ENCODE measurements at places on chromosomes 11 and 22. TPM values are rescaled to one million over a fixed set of nuclear protein-coding genes. Genes with fewer than 3 reads are reported as not detected.

The ELFN2 gene
- 0.36 TPM for total RNA-seq

The NAV2 gene
- 88.3 TPM for total RNA-seq

The SYT13 gene
- total RNA-seq, result 24.5 TPM

The SLC22A25 gene
- not detected for total RNA-seq

The MS4A4A gene
- not detected for total RNA-seq

The TLCD5 gene
- 8.9 TPM for total RNA-seq

The SCT gene
- total RNA-seq, result 3.8 TPM

The C11orf97 gene
- total RNA-seq, result not detected

The CBLIF gene
- total RNA-seq, result 17.9 TPM

The USH1C gene
- 15.8 TPM for total RNA-seq

DNA sequence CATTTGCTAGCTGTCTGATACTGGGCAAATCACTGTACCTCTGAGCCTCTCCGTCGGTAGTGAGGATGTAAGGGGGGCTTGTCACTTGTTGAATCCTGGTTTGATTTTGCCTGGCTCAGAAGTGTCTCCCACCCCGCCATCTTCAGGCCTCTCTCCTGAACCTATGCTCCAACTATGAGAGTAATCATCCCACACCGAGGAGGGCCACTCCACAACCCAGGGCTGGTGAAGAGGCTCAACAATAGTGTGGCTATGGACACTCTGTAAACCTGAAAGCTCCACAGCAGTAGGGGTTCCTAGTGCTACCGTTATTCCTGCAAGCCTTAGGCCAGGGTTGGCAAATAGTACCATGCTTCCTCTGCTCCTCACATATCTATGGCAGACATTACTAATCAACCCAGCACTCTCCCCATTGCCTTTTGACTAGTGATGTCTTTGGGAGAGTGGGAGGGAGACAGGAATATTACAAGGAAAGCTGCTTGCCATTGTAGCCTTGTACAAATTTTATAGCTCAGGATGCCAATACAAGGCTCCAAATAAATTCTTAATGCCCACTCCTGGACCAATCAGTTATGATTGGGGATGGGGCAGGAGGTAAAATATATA is 134.0 kb upstream of the TEAD1 start:
- no peak for DNase-seq

DNA sequence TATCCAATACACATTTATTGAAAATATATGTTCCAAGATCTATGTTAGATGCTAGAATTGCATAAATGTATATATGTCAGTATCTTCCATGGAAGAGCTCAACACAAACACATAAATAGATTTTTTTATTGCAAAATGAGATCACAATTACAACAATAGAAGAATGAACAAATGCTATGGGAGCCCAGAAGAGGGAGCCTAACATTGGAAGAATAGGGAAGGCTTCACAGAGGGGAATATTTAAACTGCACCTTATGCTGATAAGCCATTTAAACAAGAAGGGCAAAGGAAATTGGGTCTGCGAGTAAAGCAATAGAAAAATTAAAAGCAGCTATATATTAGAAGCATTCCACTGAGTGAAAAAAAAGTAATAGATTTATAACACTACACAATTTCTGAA is 96.1 kb upstream of the LRRC55 start:
- DNase-seq, result no peak

DNA sequence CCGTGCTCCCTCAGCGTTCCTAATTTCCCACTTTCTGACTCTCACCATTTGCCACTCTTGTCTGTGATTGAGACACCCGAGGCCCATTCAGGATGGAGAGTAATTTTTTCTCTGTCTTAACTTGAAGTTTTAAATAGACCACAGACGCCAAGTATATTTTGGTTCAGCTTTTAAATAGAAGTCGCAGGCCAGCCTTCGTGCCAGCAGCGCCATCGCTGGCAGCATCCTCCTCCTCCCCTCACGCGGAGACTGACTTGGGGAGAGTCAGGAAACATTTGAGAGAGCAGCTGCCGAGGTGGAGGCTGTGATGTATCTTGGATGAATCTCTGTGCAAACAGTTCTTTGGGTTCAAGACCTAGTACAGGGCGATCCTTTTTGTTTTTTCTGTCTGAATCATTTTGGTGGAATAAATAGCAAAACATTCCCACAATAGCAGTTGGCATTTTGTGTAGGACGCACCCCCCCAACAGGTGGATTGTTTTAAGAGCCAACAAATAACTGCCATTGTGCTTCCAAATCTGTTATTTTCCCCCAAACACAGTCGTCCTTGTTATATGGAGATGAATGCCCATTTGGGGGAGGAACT is 889 bp upstream of the DMC1 start:
- DNase-seq, result peak; percentile 12

DNA sequence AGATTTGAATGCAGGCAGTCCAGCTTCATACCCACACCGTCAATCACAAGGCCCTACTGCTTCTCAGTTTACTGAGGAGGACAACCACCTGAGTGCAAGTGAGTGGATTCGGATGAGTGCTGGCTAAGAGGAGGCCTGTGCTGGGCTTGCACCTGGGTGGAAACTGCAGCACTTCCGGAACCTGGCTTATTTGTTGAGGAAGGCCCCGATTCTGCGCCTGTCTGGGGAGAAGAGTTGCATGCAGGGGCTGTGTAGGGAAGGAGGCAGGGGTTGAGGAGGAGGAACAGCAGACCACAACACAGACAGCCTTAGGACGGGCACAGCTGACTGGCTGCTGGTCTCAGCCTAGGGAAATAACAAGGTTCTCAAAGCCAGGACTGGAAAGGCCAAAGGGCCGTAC is 20.8 kb downstream of the ABTB2 start:
- DNase-seq, result no peak

- DNase-seq, result no peak
Measured at GRCh38 chr11:3827434-3828186, 13.1 kb downstream of the RHOG start.

DNA sequence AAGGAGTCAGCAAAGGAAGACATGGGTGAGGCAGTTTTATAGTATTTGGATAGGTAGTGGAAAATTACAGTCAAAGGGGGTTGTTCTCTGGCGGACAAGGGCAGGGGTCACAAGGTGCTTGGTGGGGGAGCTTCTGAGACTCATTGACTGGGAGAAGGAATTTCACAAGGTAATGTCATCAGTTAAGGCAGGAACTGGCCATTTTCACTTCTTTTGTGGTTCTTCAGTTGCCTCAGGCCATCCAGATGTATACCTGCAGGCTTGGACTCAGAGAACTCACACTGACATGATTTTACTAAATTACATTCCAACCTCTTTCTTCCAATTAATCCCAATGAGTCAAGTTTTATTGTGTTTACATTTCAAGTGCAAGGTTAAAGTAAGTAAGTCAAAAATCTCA is 240.5 kb upstream of the API5 start:
- DNase-seq, result no peak

DNA sequence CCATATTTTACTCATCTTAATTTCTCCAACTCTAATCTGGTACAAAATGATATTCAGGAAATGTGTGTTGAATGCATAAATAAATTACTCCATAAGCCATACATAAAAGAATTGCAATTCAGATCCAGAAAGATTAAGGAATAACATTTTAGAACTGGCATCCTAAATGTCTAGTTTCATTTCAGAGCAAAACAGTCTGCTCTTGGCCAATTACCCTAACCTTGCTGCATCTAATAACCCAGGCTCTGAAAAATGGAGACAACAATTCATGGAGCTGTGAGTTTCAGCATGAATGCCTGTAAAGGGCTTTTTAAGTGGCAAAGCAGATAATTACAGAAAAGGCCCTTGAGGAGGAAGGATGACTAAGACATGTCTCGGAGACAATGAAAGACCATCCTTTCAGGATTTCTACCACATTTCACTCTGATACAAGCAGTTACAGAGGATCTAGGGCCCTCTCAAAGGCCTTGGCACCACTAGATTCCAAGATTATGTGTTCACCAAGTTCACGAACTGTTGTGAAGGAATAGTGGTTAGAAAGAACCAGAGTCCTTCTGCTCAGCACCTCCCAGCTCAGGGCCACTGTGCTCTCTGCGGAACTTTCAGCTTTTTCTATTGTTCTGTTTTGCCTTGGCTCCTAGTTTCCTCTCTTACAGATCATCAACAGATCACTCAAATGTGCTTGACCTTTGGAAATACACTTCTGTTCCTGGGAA is 157.6 kb upstream of the BLID start:
- DNase-seq, result no peak

DNA sequence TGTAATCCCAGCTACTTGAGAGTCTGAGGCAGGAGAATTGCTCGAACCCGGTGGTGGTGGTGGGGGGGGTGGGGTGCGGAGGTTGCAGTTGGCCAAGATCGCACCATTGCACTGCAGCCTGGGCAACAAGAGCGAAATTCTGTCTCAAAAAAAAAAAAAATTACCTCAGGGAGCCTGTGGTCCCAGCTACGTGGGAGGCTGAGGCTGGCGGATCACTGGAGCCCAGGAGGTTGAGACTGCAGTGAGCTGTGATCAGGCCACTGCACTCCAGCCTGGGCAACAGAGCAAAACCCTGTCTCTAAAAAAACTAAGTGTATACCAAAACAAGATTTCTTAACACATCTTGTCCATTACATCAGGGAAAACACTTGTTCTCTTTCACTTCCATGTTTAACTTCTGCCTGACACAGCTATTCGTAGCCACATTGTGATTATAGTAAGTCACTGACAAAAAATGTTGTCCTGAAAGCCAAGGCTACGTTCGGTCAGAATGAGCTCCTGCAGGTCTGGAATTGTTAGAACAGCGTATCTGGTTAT is 1.4 kb downstream of the TMEM80 start:
- DNase-seq, result no peak

- DNase-seq, result no peak
Measured at GRCh38 chr11:64359712-64360445, 917 bp downstream of the RPS6KA4 start.

GRCh38 chr22:23684561-23685031 is 6.2 kb upstream of the RGL4 start:
- no peak for DNase-seq

GRCh38 chr22:22888571-22889353 is 1.1 kb downstream of the IGLL5 start:
- no peak for DNase-seq

GRCh38 chr11:122797651-122798050 is 40.6 kb upstream of the CRTAM start:
- DNase-seq, result no peak

GRCh38 chr11:5369789-5370188 is 13.8 kb upstream of the OR51M1 start:
- no peak for DNase-seq

DNA sequence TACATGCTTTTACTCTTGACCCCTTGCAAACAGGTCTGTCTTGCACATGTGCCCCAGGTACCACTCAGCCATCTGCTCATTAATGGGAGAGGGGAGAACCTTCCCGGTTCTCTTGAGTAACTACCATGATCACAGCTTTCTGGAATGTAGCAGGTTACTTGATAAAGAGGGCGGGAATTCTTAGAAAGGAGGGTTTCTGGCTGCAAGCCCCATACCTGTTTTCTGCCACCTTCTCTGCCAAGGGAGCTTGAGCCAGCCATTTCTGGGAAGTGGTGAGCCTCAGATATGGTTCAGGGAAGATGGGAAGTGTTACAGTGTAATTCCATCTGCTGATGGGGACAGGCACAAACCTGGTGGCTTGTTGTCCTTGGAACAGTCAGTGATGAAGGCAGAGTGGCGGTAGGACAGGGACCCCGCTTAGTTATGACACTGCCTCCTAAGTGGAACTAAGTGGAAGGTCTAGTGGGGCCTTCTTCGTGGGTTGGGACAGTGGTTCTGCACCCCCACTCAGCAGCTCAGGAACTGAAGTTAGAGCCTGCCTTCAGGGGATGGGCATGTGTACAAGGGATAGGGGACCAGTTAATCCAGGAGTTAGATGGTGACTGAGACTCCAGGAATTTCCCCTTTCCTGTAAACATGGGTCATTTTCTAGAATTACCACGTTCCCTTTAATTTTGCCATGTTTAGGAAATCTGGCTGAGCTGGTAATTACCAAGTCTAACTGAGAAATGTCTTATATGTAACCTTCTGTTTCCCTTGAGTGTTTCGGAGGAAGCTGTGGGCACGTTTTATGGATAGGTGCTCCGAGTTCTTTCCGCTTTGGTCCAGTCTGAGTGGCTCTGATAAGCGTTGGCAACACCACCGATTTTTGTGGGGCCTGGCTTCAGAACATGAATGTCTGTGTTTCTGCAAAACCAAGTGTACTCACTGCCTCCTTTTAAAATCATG is 35.3 kb downstream of the BCR start:
- DNase-seq, result no peak

DNA sequence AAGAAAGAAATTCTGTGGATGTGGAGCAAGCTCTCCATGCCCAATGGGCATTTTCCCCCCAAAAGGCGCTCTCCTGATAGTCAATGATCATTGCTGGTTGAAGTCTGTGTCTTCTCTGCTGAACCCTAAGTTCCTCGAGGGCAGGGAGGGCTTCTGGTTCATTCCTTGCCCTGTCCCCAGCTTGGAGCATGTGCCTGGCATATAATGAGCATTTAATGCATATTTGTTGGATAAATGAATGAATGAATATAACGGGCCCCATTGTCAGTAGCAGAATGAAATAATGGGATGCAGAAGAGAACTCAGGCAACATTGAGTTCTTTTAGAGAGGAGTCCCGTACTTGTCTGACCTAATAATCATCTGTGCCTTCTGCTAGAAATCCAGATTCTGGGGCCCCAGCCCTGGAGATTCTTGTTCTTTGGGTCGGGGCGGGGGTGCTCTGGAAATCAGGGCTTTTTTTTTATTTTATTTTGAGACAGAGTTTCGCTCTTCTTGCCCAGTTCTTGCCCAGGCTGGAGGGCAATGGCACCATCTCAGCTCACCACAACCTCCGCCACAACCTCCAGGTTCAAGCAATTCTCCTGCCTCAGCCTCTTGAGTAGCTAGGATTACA is 64.4 kb downstream of the CD82 start:
- DNase-seq, result no peak

GRCh38 chr11:35524780-35525179 is 636 bp downstream of the PAMR1 start:
- no peak for DNase-seq

DNA sequence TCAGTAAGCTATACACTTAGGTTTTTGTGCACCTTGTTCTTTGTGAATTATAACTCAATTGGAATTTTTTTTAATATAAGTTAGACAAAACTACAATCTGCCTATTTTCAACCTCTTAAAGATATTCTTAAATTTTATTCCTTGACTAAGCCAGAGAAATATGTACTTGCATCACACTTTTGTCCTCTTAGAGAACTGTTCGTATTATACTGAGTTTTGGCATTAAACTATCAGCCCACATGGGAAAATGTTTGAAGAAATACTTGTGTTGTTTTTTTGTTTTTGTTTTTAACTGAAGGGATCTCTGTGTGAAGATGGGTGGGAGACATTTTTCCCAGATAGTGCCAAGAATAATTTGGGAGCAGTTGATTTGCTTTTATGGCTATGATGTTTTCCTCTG is 25.3 kb downstream of the CEP295 start:
- DNase-seq, result no peak

All from progenitor cell of endocrine pancreas (in vitro differentiated cells).